ENCODE measurements at places on chromosomes 13 and 19.

DNA sequence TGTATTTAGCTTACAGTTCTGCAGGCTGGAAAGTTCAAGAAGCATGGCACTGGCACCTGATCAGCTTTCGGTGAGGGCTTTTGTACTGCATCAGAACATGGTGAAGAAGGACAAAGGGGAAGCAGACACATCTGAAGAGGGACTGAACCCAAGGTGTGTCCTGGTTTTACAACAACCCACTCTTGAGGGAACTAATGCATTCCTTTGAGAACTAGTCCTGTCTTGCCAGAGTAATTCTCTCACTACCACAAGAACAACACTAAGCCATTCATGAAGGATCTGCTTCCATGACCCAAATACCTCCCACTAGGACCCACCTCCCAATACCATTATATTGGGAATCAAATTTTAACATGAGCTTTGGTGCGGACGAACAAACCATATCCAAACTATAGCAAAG is 93.6 kb downstream of the RFC3 start:
- DNase-seq, result no peak

- DNase-seq, result no peak
Observed at GRCh38 chr13:33087091-33087490, 70.9 kb downstream of the KL start.

- DNase-seq, result peak; percentile 81
Observed at GRCh38 chr19:7926021-7926726, at the start of gene CTXN1. TSS of gene CTXN1 (minus strand) at chr19:7926135. CDS start at chr19:7925538, 597 bp downstream.

GRCh38 chr13:105365021-105365550 is 1170.4 kb downstream of the EFNB2 start:
- no peak for DNase-seq

GRCh38 chr19:13002166-13002898 is 7.1 kb downstream of the NFIX start:
- no peak for DNase-seq

- DNase-seq, result no peak
Observed at GRCh38 chr13:34867590-34867989, 74.5 kb upstream of the NBEA start.

GRCh38 chr13:75326173-75327134 is 155.5 kb downstream of the TBC1D4 start:
- peak; percentile 63 for DNase-seq

DNA sequence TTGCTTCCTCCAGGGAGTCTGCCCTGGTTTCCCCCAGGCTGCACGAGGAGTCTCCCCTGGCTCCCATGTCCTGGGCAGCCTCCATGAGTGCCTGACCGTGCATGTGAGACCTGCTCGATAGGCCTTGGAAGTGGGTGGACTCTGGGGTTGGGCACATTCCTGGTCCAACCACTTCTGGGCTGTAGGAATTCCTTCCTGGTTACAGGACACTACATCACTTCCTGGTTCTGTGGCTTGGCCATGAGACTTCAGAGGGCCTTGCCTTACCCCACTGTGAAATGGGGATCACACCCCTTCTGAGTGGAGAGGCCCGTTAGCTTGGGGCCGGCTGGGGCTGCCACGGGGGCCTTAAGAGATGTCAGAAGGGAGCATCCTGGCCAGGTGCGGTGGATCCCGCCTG is 4.0 kb upstream of the ZNF628 start:
- no peak for DNase-seq

DNA sequence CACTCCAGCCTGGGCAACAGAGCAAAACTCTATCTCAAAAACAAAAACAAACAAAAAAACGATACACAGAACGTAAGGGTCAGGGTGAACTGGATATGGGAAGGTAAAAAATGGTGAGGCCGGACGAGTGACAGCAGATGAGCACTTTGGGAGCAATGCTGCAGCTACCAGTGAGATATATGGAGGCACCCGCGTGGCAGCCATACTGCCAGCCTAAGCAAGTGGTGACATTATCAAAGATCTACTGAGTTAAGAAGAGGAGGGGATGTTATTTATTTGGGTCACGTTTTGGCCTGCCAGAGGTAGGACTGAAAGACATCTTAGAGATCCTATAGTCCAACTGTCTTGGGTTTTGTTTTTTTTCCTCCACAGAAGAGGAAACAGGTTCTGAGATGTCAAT is 14.2 kb downstream of the TIMM13 start:
- DNase-seq, result no peak

DNA sequence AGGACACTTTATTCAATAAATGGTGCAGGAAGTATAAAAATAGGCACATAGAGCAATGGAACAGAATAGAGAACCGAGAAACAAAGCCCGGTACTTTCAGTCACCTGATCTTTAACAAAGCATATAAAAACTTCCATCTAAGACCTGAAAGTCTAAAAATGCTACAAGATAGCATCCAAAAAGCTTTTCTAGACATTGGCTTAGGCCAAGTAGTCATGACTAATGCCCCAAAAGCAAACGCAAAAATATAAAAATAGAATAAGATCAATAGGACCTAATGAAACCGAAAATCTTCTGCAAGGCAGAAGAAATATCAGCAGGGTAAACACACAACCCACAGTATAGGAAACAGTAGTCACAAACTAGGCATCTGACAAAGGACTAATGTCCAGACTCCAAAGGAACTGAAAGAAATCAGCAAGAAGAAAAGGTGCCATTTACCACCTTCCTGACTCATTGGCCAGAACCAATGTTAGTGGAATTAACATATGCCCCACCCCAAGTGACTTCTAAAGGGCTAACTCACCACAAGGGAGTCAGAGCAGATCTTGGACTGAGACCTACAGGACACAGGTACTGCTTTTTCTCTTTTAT is 40.8 kb upstream of the CEACAM21 start:
- DNase-seq, result no peak

- DNase-seq, result peak; percentile 18
Observed at GRCh38 chr19:15812060-15812722, 3.3 kb downstream of the OR10H1 start.

Data from activated naive CD4-positive, alpha-beta T cell treated with Interleukin-2 at 50 U/mL for 16 hours (primary cell).